ENCODE measurements at places on chromosomes 5 and 9. TPM values are rescaled to one million over a fixed set of nuclear protein-coding genes. Genes with fewer than 3 reads are reported as not detected.
A peak's percentile ranks its signal among the peaks of the same experiment; 100 is the strongest.

DNA sequence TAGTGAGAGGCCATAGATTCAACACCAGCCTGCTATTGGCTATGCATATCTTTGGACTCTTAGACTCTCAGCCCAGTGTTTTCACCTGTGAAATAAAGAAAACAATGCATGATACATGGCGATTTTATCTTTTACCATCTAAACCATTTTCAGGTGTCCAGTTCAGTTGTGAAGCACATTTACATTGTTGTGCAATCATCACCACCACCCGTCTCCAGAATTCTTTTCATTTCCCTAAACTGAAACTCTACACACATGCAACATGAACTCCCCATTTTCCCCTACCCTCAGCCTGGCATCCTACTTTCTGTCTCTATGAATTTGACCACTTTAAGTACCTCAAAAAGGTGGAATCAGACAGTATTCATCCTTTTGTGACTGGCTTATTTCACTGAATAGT lies 420.6 kb downstream of the MED10 start:
- no peak for DNase-seq

DNA sequence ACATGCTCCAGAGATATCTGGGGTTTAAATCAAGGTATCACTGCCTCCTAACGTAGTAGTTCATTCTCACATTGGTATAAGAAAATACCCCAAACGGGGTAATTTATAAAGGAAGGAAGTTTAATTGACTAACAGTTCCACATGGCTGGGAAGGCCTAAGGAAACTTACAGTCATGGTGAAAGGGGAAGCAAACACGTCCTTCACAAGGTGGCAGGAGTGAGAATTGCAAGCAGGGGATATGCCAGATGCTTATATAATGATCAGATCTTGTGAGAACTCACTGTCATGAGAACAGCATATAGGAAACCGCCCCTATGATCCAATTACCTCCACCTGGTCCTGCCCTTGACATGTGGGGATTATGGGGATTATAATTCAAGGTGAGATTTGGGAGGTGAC lies 1280.2 kb upstream of the C9orf72 start:
- DNase-seq: no peak

DNA sequence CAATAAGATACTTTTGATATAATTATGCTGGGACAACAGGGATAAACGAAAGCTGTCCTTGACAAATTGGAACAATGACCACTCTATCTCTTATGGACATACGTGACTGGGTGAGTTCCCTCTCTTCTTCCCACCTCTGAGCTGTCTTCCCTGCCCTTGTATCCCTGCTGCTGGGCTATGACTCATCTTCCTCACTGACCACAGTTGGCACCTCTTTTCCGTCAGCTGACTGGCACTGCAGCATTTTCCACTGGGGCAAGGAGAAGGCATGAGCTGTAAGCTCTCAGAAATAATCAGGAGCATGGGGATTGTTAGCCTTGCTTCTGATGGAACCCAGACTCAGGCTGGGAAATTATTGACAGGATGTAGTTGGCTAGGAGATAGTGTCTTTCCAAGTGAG lies 48.7 kb downstream of the PCSK1 start:
- DNase-seq: no peak

DNA sequence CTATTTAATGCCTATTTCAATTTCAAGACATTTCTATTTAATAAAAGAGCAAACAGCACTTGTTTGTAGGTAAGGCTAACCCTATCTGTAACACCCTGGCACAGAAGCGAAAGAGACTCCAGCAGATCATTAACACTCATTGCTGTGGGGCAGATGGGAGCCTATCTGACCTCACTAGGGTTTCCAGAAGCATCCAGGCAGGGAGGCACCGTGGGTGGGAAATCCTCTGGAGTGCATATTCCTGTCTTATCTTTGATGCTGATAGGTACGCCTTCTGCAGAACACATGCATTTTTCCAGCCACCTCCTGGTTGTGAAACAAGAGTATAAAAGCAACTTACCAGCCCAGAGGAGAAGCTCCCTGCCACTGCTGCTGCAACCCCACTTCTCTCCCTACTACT lies 233.7 kb downstream of the GLIS3 start:
- no peak for DNase-seq

DNA sequence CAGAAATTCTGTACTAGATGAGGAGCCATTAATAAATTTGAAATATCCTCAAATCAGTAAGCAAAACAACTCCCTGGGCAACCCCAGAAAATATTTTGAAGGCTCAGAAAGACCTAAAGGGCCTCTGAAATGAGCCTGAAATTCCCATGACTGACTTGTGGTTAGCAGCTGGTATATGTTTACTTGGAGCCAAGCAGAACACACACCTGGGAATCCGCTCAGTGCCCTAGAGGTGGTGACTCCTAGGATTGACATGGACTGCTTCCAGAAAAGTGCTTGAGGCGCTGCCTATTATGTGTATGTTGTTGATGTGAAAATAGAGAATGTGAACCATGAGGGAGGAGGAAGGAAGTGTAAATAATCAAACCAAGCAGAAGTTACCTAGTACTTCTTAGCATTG lies 14.7 kb downstream of the RFK start:
- peak; percentile 77 for DNase-seq

DNA sequence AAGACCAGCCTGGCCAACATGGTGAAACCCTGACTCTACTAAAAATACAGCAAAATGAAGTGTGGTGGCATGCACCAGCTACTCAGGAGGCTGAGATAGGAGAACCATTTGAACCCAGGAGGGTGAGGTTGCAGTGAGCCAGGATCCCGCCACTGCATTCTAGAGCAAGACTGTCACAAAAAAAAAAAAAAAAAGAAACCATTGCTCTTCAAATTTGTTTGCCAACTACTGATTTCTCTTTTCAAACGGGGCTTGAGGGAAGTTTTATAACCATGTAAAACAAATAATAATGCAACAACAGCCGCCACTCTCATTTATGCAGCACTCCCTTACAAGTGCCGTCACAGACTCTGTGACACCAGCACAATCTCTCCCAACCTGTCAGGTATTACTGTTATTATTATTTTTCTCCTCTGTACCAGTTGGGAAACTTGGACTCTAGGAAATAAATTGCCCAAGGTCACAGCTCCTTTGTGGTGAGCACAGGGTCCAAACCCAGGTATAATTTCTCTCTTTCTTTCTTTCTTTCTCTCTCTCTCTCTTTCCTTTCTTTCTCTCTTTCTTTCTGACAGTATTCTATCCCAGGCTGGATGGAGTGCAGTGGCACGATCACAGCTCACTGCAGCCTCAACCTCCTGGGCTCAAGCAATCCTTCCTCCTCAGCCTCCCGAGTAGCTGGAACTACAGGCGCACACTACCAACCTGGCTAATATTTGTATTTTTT lies 25.4 kb downstream of the SERINC5 start:
- no peak for DNase-seq

DNA sequence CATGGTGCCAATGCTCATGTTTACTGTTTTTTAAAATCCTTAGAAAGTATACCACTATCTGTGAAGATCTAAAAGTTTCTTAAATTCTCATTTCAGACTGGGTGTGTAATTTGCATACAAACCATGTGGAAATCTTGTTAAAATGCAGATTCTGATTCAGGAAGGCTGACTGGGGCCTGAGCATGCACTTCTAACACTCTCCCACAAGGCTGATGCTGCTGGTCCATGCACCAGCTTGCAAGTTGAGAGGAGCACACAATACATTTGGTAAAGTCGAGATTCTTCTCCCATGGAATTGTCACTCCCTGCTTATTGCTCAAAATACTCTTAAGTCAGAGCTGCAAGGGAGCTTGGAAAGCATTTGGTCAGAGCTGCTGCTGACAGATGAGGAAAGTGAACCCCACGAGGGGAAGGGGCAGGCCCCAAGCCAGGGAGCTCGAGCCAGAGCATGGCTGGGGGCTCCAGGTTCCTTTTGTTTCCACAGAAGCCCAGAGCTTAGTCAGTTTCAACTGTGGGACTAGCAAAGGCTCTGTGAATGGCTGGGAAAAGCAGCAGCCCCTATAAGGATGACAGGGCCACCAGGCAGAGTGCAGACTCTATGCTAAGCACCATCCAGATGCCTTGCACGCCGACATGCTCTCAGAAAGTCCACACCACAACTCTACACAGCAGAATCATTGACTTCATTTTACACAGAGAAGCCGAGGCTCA lies 93.5 kb upstream of the HAND1 start:
- no peak for DNase-seq

DNA sequence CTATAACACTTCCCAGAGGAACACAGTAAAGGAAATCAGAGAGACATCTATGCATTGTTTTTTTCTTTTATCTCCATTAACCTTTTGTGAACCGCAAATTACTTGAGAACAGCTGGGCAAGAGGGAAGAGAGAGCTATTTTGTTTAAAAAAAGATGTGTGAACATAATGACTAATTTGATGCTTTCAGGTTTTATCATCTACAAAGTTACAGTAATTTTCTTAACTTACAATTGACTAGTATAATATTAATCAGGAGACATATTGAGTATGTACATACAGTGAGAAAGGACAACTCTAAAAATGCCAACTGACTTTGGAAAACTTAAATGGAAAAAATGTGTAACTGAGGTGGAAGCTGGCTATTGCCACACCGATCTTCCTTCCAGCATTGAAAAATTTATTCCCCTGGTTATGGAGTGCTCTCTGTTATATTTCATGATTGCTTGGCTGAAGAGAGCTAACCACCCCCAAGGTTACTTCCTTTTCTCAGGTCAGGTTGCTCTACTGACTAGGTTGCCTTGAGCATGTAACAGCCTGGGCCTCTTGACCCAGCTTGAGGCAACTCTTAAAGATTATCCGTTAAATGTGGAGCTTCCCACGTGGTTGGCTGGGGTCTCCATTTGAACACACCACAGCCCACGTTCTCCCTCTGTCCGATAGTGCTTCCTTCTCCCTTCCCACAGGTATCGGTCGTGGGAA lies 62.6 kb upstream of the C6 start:
- DNase-seq: no peak

DNA sequence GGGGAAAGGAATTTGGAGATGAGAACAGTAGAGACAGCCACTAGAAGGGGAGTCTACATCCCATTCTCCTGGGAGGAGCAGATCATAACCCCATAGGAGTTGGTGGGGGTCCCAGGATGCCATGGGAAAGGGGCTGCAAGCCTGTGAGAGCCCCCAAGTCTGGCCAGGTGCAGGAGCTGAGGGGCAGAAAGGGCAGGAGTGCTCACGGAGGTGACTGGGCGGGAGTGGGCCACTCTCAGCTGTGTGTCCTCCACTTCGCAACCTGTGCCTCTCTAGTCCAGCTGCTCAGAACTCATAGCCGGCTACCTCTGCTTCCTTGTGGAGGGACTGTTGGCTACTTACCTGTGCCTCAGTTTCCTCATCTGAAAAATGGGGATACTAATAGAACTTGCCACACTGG lies 263.9 kb downstream of the FSTL4 start:
- DNase-seq: no peak

DNA sequence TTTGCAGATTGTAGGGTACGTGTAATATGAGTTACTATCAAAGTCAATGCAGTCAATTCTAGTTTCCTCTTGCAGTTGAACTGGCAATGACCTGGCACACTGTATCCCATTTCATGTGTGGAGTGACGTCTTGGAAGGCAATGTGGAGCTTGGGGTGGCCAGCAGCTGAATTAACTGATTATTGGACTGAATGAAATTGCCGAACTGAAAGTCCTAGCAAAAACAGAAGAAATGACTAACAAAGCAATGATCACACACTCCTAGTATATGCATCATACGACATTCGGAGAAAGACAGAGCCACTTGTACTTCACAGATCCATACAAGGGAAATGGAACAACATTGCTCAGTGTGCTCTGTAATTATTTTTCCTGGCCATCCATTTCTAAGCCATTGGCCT lies 259.1 kb upstream of the DAPK1 start:
- DNase-seq: no peak

DNA sequence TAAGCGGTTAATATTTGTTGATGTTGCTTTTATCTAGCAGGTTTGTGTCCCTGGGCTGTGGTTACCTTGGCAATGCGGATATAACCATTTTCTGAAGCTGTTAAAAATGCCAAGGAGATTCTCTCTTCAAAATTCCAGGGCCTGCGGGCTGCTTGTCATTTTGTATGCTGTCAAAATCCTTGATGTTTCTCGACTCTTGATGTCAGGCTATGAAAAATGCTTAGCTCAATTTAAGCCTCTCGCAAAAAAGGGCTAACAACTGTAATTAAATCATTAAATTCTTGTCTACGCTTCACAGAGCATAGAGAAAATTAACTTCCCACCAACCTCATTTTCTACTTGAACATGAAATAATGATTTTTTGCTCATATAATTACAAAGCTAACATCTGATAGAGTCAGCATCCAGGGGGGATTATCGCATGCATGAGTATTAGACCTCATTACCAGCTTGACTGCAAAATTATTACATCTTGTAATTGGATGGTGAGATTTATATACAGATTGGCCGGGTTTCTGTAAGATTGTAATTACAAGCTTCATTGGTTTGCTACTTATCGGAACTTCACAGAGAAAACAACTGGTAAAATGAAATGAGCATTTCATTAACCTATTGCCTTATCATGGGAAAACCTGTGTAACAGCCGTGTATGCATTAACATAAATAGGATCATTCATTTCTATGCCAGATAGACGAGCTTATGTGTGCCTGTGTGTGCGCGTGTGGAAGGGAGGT lies 83.1 kb upstream of the IRX1 start:
- DNase-seq: no peak

DNA sequence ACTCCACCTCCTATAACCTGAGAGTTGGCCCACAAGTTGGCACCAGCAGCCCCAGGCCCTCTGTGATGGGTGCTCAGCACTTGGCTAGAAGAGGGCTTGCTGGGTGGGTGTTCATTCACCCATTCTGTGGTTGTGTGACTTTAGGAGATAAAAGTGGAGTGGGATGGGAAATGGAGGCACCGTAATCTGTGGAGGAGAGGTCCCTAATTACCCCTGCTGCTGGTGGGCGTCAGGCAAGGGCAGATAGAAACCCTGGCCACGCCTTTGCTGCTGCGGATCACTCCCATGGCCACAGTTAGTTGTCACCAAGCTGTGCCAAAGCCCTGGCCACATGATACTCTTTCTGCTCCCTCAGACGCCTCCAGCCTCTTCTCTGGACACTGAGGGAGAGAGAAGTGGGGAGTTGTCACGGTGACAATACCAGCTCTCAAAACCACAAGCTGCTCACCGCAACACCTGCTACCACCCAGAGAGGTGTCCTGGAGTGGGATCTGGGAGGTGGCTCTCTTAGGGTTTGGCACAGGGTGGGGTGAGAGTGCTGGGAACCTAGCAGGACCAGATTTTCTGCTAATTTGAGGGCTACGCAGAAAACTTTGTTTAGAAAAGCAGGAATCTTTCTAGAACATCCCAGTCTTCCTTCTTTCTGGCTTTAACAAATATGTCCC lies 12.0 kb upstream of the NEUROG1 start:
- DNase-seq: no peak

GRCh38 chr5:177608243-177609075 lies 8.5 kb downstream of the B4GALT7 start:
- no peak for DNase-seq

- no peak for DNase-seq
These were observed 18.7 kb downstream of the GSN start for GRCh38 chr9:121286688-121286972.

The PCDHB4 gene
- total RNA-seq: 3.3 TPM

The CNTNAP3B gene
- 34.2 TPM for total RNA-seq

The ENC1 gene
- 34.0 TPM for total RNA-seq

The ADAMTS6 gene
- total RNA-seq: 0.78 TPM

The CCDC183 gene
- total RNA-seq: 3.3 TPM

The CEP78 gene
- total RNA-seq: 5.6 TPM

The EFNA5 gene
- 3.4 TPM for total RNA-seq

The PHF24 gene
- 0.26 TPM for total RNA-seq

The HDHD3 gene
- total RNA-seq: 38.9 TPM

The PPP3R2 gene
- not detected for total RNA-seq

The MSANTD3 gene
- total RNA-seq: 8.8 TPM

The MEGF9 gene
- 9.9 TPM for total RNA-seq

Measured in body of pancreas (tissue), 4 donors.